IMR-90 (cell line): ENCODE measurements at places on chromosomes 6 and 20. TPM values are rescaled to one million over a fixed set of nuclear protein-coding genes. Genes with fewer than 3 reads are reported as not detected.

Gene RHAG
- not detected in 2 replicates for total RNA-seq

Gene SCRT2
- total RNA-seq, result not detected in 2 replicates

Gene MMP24
- total RNA-seq, result 0.36 and 0.56 TPM in 2 replicates

Gene DDO
- 0.18 and 0.28 TPM in 2 replicates for total RNA-seq

Gene PPIL6
- total RNA-seq, result 0.18 and 1.4 TPM in 2 replicates
